ENCODE measurements at places on chromosomes 4 and X. TPM values are rescaled to one million over a fixed set of nuclear protein-coding genes. Genes with fewer than 3 reads are reported as not detected.

MAGEB2 gene
- not detected for polyA plus RNA-seq

GLUD2 gene
- 0.32 TPM for polyA plus RNA-seq

NSUN7 gene
- not detected for polyA plus RNA-seq

ADH1B gene
- polyA plus RNA-seq: not detected

WNK3 gene
- polyA plus RNA-seq: 0.46 TPM

ODAPH gene
- polyA plus RNA-seq: not detected

GAGE1 gene
- polyA plus RNA-seq: not detected

RADX gene
- polyA plus RNA-seq: 2.1 TPM

ZNF41 gene
- 4.7 TPM for polyA plus RNA-seq

ADH1C gene
- polyA plus RNA-seq: not detected

LRIT3 gene
- polyA plus RNA-seq: not detected

CXCL3 gene
- polyA plus RNA-seq: not detected

NUP62CL gene
- 0.28 TPM for polyA plus RNA-seq

NDP gene
- not detected for polyA plus RNA-seq

NPY5R gene
- polyA plus RNA-seq: not detected
